ENCODE measurements at places on chromosomes 12 and 14.

DNA sequence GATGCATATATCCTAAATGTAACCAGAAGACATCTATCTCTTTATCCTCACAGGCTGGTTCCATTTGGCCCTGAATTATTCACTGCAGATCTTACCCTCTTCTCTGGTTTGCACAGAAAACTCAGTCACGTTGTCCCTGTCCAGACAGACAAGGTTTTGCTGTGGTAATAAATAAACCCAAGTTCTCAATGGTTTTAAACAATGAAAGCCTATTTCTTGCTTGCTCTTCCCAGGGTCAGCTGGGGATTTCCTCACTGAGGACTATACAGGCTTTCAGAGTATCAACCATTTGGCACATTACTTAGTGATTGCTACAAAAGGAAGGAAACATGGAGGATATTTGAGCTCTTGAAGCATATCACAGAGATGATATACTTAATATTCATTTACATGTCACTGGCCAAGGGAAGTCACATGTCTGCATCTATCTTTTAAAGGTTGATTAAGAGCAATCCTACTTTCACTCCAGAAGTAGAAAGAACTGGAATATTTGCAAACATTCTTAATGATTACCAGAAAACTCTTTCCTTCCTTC lies 24.4 kb upstream of the E2F7 start:
- DNase-seq, result no peak

DNA sequence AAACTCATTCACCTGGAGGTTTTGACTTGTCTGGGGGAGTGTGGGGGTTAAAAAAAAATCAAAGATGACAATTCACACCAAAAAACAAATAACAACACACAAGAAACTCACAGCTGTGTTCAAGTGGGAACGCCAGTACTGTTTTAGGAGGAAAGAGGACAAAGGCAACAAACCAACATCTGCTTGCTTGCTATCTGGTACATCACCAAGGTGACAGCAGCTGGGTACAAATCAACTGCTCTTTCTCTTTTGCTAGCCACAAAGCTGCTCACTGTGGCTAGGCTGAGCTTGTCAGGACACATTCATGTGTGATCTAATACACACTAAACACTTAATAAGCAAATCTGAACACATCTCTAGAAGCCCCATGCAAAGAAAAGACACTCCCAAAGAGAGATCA lies 128.0 kb upstream of the RAP1B start:
- DNase-seq, result no peak

DNA sequence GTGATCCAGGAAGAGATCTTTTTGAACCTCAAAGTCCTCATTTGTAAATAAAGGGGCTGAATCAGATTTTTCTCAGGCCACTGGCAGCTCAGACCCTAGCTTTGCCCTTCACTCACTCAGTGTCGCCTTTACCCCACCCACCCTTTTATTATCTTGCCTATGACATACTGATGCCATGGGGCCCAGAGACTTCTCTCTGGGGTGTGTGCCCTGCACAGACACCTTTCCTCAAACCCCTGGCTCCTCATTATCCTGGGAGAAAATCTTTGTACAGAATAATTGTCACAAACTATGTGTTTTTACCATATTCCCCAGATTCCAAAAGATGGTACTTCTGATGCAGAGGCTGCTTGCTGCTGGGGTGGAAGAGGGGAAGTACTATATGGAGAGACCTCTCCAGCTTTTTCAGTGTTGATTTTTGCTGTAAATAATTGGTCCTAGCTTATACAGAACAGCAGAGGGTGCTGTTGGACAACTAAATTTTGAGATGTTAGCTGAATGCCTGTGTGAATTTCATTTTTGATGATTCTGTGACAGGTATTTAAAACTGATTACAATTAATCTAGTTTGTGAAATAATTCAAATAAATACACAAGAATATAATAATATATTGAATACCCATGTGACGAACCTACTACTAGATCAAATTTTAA lies 53.9 kb upstream of the DCD start:
- DNase-seq, result peak; percentile 38

DNA sequence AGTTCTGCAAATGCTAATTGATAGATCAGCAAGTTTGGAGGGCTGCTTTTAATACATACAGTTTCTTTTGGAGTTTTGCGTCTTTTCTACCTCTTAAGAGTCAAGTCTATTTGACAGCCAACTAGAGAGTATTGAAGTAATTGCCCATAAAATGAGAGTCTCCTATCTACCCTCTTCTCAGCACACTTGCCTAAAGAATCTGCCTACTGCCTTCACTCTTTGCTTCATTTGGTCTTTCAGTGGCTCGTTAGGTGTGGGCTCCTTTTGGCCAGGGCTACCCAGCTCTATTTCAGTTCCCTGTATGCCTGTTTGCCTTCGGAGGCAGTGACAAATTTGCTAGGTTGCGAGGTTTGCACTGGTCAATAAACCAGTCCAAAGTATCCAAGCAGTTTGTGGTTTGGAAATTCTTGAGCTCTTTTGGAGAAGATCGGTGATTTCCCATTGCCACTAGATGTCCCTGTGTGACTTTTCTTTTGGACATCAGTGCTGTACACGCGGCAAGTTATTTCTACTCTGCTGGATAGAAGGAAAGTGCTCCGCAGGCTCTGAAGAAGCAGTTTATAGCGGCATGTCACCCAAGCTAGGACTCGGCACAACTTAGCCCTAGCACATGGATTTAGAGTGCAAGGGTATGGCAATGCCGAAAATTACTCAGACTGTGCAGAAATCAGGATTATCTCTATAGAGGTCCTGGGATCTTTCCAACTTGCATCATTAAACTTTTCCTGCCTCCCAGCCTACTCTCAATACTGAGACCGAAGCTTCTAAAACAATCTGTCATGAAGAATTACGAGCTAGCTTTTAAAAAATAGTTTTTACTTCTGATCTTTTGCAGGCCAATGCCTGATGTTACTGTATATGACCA lies 38.6 kb downstream of the MGST1 start:
- peak; percentile 64 for DNase-seq

DNA sequence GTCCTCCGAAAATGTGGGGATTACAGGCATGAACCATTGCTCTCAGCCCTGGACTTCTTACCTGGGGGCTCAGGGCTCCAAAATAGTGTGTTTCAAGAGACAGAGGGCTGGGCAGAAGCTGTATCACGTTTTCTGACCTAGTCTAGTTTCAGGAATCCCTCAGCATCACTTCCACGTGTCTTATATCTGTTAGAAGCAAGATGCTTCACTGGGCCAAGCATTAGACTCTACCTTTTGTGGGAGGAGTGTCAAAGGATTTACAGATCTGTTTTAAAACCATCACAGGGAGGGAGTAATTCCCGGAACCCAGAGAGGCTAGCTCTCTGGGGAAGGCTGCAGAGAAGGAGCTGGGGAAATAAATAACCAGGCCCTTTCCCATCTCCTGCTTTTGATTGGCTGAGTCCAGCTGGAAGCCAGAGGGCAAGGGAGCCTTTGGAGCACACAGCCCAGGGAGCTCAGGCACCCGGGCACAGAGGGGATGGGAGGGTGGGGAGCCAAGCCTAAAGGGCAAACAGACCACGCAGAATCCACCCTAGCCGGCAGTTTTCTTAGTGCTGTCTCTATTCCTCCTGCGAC lies 33.3 kb upstream of the ALDH2 start:
- DNase-seq, result no peak

- DNase-seq, result no peak
Measured at GRCh38 chr12:18651525-18651924, 86.3 kb downstream of the PLCZ1 start.

DNA sequence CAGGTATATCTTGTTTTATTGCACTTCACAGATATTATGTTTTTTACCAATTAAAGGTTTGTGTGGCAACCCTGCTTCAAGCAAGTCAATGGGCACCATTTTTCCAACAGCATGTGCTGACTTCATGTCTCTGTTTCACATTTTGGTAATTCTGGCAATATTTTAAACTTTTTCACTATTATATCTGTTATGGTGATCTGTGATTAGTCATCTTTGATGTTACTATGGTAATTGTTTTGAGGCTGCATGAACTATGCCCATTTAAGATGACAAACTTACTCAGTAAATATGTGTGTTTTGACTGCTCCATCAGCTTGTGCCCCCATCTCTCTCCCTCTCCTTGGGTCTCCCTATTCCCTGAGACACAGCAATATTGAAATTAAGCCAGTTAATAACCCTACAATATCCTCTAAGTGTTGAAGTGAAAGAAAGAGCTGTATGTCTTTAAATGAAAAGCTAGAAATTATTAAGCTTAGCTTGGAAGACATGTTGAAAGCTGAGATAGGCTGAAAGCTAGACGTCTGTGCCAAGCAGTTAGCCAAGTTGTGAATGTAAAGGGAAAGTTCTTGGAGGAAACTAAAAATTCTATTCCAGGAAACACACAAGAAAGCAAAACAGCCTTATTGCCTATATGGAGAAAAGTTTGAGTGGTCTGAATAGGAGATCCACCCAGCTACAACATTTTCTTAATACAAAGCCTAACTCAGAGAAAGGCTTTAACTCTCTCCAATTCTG lies 365.1 kb downstream of the ATP23 start:
- DNase-seq, result no peak

GRCh38 chr12:120110550-120111501 lies 5.7 kb downstream of the RAB35 start:
- DNase-seq, result no peak

DNA sequence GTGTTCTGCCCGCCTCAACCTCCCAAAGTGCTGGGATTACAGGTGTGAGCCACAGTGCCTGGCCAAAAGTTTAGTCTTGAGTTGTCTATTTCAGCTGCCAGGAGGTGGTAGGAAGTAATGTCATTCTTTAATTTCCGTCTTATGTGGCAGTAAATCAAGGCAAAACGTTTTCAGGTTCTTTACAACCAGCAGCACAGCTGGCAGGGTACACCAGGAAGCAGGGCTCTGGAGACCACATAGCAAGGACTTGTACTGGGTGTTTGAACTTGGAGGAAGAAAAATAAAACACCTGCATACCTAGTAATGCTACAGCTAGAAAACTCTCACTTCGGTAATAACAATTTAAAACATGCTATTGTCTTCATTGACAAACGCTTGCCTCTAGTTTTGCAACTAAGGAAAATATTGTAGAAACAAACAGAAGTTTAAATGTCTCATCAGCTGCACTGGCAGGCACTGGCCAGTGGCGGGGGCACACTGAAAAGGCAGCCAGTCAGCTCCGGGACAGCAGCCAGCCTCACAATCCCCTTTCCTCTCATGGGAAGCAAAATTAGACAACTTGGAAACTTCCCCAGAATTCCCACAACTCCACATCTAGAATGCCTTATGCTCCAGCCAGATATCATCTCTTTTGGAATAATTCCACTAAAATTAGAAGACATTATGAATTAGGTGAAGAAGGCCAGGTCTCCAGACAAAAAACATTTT lies 72.2 kb downstream of the CLIP1 start:
- peak; percentile 90 for DNase-seq

DNA sequence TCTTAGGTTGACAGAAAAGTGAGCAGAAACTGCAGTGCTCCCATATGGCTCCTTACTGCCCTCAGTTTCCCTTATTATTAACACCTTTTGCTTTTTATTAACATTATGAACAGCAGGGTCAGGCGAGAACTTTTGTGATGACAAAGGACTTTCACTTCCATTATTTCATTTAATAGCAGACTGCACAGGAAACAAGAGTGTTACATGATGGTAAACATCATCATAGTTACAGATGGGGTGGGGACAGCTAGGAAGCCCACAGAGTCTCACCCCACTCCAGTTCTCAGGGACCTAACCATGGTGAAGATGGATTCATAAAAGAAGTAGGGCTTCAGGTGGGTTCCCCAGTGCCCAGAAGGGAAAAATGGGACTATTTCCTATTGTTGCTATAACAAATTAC lies 110.1 kb upstream of the PELI2 start:
- DNase-seq, result no peak

- no peak for DNase-seq
Measured at GRCh38 chr12:71438670-71439361, 782 bp upstream of the LGR5 start.

DNA sequence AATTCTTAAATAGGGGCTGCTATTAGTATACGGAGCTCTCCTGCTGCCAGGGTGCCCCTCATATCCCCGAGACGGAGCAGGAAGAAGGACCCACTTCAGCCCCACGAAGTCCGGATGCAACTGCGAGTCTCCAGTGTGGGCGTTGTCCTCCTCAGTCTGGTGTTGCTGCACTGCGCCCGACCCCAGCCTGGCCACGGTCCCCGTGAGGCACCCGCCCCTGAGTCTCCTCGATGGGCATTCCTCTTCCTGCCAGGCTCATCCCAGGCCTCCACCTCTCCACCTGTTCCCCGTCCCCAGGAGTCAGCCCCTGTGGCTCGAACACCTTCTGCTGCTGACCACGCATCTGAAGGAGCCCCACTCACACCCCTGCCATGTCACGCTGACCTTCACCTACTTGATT lies 68.1 kb upstream of the SFSWAP start:
- no peak for DNase-seq

DNA sequence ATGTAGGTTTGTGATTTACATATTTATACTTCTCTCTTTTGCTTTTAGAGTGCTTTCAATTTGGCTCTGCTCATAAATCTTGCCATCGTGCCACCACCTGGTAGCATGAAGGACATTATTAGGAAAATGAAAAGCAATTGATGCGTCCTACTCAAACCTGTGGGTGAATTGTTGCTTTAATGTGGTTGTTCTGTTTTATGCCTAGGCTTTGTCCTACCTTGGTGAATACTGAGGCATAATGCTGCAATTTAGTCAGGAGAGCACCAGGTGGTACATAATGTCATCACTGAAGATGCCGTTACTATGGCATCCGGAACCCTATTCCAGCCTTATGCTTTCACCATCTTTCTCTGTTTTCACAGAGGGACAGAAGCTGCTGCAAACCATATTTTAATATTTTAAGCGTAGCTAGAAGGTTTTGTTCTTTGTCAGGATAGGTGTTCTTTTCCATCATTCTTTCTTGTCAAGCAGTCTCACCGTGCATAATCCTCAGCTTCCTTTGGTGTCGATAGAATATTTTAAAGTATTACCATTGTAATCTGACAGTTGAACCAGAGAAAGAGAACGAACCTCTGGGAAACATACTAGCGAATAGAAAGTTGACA lies 68.5 kb upstream of the PKP2 start:
- DNase-seq, result no peak

- DNase-seq, result no peak
Measured at GRCh38 chr12:115916910-115917668, 360.4 kb downstream of the MED13L start.

GRCh38 chr12:8082808-8083100 lies 680 bp downstream of the NECAP1 start:
- DNase-seq, result no peak

DNA sequence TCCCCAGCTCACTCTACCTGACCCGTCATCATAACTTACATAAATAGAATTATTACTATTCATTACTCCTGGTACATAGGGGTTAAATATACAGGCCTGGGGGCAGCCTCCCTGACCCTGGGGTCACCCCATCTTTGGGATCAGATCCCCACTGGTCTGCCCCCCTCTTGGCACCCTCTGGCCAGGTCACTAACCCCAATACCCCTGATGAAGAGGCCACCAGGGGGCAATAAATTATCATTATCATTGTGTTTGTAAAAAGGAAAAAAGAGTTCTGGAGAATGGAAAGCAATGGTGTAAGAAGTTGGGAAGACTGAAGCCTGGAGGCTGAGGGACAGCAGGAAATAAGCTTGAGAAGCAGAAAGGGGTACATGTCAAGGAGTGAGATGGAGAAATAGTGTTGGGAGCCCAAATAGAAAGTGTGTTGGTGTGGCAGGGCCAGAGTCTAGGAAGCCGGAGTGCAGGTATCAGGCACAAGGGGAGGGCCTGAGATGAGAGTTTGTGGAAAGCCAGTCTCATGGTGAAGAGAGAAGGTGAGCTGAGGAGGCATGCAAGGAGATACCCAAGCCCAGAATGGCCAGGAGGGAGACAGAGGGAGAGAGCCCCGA lies 6.1 kb upstream of the AAAS start:
- DNase-seq, result no peak

Measured in fibroblast of upper back skin (primary cell).